ENCODE measurements at places on chromosomes 5 and 9. TPM values are rescaled to one million over a fixed set of nuclear protein-coding genes. Genes with fewer than 3 reads are reported as not detected.

Gene KLHL3
- total RNA-seq = 5.3 TPM

Gene SV2C
- total RNA-seq = under 0.01 TPM

DNA sequence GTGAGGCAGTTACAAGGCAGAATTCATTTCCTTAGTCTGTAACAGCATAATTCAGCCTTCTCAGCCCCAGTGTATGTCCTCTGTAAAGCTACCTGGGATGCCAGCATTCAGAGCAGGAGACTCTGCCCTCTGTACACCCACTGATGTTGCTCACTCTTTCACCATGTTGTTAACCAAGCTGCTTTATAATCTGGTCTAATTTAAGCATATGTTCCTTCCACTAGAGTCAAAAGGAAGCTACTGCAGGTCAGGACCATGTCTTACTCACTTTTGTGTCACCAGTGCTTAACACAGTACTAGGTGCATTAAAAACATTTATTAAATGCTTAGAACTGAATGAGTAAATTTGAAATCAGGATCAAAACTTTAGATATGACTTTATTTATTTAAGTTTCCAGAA, 185.6 kb downstream of the FBXL17 start:
- no peak for DNase-seq

DNA sequence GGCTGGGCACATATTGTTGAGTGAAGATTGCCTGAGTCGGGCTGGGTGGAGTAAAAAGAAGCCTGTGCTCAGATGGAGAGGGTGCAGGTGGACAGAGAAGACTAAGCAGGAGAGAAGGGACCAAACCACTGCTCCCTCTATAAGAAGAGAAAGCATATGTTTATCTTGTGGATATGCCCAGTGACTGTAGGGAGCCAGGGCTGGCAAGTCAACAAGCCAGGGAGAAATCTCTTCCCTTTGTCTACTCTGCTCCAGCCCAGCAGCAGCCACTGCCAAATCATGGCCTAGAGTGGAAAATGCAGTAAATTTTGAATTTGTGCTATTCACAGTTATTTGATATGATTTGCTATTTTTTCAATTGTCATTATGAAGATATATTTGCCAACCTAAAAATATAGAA, 33.2 kb upstream of the TRIM36 start:
- DNase-seq = no peak

DNA sequence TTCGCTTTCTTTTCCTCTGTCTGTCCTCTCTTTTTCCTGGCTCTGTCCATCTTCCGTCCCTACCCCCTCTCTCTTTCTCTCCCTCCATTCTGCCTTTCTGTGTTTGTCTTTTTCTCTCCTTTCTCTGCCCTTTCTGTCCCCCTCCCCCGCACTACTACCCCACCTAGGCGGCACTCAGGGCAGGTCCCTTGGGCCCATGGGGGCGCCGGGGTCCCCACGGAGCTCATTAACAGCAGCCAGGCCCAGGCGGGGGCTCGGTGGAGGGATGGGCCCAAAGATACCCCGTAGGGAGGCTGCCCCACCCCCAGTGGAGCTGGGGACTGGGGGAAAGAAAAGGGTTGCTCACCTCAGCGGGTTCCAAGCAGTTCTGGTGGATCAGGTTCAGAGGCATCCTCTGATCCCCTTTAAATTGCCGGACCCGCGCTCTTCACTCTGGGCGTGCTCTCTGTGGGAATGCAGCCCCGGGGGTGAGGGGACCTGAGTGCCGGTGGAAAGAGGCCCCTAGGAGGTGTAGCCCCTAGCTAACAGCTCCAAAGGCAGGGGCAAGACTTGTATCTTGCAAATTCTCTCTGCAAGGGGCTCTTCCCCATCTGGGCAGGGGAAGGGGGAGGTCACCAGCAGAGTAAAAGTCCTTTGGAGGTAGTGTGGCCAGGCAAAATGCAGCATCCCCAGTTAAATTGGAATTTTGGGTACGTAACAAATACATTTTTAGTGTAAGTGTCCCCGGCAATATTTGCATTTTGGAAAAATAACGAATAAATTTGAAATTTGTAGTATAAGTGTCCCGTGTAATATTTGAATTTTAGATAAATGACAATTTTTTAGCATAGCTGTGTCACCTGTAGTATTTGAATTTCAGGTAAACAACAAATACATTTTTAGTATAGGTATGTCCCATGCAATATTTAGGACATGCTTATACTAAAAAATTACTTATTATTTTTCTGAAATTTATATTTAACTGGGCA, 7.4 kb downstream of the LHX2 start:
- DNase-seq = no peak

GRCh38 chr5:116531635-116532034, 43.0 kb downstream of the SEMA6A start:
- no peak for DNase-seq

Gene IFNA2
- not detected for total RNA-seq

- DNase-seq = no peak
Measured at GRCh38 chr9:33120620-33121019, 44.1 kb upstream of the SMU1 start.

Gene TUSC1
- total RNA-seq = 7.5 TPM

DNA sequence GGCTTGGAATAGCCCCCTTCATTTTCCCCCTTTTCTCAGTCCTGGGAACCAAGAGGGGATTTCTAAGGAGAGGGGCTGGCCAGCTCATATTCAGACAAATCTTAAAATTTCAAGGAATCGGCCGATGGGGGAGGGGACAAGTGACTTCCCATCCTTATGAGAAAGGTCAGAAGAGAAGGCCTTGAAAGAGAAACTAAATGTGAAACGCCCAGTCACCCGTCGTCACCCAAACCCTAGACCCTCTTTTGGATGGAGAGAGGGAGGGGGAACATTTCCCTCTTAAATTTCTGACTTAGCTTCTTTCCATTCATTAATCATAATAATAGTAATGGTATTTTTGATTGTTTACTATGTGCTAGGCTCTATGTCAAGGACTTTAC, 850 bp upstream of the CCL19 start:
- no peak for DNase-seq

DNA sequence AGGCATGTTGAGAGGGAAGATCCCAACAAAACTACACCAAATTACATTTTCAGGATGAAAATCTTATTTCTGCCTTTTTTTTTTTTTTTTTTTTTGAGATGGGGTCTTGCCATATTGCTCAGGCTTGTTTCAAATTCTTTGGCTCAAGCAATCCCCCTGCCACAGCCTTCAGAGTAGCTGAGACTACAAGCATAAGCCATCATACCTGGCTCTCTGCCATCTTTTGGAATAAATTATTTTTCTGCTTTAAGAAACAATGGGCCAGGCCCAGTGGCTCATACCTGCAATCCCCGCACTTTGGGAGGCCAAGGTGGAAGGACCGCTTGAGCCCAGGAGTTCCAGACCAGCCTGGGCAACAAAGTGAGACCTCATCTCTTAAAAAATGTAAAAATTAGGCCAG, 14.3 kb downstream of the AFF4 start:
- DNase-seq = no peak

- no peak for DNase-seq
Measured at GRCh38 chr9:71755230-71755629, 13.1 kb downstream of the CEMIP2 start.

- no peak for DNase-seq
Measured at GRCh38 chr9:84297162-84297821, 43.3 kb downstream of the SLC28A3 start.

All from hepatocyte (in vitro differentiated cells).